ENCODE measurements at places on chromosomes 6 and 20.

DNA sequence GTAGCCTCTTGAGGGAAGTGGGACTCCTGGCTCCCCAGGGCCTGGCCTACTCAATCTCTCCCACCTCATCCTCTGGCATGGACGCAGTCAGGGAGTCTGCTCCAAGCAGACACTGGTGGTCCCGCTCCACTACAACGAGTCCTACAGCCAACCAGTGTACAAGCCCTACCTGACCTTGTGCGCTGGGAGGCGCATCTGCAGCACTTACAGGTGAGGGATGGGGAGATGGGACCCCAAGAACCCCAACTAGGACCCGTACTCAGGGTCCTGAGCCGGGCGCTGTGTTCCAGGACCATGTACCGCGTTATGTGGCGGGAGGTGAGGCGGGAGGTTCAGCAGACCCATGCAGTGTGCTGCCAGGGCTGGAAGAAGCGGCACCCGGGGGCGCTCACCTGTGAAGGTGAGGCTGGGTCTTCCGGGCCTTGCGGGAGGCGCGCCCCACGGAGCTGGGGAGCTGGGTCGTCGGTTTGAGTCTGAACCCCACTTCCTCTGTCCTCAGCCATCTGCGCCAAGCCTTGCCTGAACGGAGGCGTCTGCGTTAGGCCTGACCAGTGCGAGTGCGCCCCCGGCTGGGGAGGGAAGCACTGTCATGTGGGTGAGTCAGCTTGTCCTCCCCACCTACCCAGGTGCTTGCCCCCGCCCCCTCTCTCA is 2.1 kb downstream of the EGFL8 start:
- no peak for DNase-seq

DNA sequence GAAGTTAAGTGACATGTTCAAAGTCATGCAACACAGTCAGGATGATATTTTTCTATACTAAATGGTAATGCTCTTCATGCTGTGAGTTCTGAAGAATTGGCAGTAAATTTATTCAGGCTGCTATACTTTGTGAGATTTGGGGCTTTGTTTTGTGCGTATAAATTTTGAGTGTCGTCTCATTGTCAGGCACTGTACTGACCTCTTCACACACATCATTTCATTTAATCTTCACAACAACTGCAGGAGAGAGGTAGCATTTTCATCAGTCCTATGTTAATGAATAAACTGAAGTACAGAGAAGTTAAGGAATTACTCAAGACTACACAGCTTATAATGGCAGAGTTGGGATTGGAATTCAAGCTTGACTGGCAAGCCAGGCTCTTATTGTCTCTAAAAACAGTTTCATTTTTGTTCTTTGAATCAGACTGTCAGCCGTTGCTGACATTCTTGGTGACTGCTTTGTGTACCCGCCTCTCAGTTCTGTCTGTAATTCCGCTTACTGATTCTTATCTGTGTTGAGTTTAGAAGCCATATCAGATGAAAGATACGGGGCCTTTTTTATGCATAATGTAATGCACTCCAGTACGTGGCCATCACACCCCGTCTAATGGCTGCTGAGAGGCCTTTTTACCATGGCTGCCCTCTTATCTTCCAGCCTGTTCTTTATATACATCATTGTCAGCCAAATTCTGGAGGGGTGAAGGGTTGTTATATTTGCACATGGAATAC is 274.9 kb downstream of the UTRN start:
- DNase-seq: no peak

DNA sequence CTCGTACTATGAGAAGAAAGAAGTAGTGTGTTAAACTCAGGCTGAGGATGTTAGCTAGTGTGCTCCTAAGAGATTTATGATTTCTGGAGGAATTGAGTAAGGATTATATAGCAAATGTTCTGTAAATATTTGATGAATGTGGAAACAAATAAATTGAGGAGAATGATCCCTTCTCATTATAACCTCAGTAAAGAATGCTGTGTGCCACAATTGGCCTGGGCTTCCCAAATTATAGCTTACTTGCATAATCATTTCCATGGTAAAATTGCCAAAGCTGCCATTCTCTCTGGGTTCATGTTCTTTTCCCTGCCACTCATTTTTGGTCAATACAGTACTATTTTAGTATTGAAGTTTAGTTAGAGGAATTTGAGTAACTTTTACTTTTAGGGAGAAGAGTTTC is 128.5 kb downstream of the FLRT3 start:
- DNase-seq: no peak

GRCh38 chr20:32539026-32539816 is 45.9 kb downstream of the NOL4L start:
- no peak for DNase-seq

DNA sequence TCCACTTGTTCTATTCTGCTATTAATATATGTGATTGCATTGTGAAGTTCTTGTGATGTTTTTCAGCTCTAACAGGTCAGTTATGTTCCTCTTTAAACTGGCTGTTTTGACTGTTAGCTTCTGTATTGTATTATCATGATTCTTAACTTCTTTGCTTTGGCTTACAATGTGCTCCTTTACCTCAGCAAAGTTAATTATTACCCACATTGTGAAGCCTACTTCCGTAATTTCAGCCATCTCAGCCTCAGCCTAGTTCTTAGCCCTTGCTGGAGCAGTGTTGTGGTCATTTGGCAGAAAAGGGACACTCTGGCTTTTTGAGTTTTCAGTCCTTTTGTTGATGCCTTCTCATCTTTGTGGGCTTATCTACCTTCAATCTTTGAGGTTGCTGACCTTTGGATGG is 440.2 kb downstream of the TBC1D32 start:
- DNase-seq: no peak

- DNase-seq: no peak
Measured at GRCh38 chr6:158505194-158505593, 54.7 kb upstream of the TMEM181 start.

DNA sequence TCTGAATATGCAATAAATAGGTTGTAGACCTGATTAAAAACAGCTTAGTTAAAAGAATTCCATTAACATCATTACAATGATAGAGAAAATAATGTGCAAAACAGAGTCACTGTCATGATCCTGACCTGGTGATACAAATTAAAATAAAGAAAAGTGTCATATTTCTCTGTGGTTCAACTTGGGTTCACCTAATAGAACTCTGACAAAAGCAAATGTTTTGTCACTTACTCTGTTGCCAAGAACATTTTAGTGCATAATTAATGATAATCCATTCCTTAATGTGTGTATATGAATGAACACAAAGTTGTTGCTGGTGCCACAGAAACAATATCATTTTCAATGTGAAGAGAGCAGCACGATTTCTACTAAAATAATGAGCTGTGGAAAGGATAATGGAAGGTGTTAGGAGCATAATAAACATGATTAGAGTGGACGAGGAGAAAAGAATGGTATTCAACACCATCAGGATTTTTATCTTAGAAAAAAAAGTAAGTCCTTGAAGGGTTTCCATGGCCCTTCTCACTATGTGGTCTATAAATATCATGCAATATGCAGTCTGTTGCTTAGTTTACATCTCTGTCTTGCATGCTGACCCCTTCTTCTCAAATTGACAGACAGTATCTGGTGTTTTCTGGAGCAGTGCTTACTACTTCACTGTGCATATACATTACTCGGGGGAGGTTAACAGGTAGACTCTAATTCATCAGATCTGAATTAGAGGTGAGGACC is 656.6 kb upstream of the MMS22L start:
- no peak for DNase-seq

GRCh38 chr6:24982231-24982630 is 46.5 kb upstream of the RIPOR2 start:
- no peak for DNase-seq

GRCh38 chr20:53176134-53176533 is 204.0 kb downstream of the TSHZ2 start:
- DNase-seq: peak; percentile 41

GRCh38 chr6:84361372-84362192 is 134.1 kb upstream of the CEP162 start:
- no peak for DNase-seq

- no peak for DNase-seq
Measured at GRCh38 chr6:130431346-130431852, 65.6 kb downstream of the TMEM200A start.

GRCh38 chr20:49989234-49990065 is 6.7 kb downstream of the SNAI1 start:
- no peak for DNase-seq

DNA sequence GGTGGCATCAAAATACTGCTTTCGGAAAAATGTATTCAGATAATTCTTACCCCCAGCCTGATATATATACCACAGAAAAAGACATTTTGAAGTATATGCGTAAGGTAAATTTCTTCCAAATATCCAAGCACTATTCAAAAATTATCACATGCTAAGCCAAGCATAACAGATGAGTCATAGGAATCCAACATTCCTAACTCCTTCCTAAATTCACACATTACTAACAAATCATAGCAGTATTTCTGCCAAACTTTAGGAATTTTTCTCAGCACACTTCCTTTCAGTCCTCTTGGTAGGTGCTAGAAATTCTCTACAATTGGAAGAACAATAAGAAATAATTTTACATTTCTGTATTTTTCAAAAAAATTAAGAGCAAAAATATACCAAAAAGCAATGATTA is 417.5 kb downstream of the EYS start:
- no peak for DNase-seq

- DNase-seq: no peak
Measured at GRCh38 chr6:118784641-118785164, 109.2 kb upstream of the ASF1A start.

DNA sequence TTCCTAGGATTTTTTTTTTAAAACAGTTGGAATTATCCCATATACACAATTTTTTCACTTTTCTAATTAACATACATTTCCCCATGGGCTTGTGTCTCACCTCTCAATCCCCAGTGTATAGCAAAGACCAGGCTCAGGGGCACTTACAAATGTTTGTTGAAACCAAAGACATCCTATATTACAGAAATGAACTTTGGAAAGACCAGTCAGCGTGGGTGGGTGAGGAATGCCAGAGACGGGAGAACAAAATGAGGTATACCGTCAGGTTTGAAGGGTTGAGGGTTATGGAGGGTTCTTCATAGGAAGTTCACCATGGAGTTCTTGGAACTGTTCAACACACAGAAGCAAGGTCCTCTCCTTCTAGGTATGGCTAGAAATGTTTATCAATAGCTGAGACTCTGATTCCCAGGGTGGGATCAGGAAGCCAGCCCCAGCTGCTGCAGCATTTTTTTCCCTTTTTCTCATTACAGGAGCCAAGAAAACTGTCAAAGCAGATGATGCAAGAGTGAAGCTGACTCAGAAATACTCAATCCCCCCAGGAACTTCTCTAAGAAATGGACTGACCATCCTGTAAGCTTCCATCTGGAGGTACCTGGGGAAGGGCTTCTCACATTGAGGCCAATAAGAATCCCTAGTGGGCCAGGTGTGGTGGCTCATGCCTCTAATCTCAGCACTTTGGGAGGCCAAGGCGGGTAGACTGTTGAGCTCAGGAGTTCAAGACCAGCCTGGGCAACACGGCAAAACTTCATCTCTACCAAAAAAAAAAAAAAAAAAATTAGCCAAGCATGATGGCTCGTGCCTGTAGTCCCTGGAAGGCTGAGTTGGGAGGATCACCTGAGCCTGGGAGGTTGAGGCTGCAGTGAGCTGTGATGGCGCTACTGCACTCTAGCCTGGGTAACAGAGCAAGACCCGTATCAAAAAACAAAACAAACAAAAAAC is 15.9 kb upstream of the TBC1D20 start:
- DNase-seq: no peak

- DNase-seq: no peak
Measured at GRCh38 chr6:16018626-16019025, 110.3 kb upstream of the MYLIP start.

DNA sequence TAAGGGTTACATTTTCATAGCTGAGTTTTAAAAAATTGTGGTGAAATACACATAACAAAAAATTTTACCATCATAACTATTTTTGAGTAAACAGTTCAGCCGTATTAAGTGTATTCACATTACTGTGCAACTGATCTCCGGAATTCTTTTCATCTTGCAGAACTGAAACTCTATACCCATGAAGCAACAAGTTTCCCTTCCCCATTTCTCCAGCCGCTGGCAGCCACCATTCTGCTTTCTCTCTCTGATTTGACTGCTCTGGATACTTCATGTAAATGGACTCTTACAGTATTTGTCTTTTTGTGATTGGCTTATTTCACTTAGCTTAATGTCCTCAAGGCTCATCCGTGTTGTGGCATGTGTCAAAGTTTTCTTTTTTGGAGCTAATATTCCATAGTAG is 341.6 kb downstream of the QKI start:
- no peak for DNase-seq

DNA sequence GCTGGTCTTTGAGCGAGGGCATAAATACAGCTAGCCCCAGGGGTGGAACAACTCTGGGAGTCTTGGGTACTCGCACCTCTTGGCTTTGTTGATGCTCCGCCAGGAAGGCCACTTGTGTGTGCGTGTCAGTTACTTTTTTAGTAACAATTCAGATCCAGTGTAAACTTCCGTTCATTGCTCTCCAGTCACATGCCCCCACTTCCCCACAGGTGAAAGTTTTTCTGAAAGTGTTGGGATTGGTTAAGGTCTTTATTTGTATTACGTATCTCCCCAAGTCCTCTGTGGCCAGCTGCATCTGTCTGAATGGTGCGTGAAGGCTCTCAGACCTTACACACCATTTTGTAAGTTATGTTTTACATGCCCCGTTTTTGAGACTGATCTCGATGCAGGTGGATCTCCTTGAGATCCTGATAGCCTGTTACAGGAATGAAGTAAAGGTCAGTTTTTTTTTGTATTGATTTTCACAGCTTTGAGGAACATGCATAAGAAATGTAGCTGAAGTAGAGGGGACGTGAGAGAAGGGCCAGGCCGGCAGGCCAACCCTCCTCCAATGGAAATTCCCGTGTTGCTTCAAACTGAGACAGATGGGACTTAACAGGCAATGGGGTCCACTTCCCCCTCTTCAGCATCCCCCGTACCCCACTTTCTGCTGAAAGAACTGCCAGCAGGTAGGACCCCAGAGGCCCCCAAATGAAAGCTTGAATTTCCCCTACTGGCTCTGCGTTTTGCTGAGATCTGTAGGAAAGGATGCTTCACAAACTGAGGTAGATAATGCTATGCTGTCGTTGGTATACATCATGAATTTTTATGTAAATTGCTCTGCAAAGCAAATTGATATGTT is 19.2 kb downstream of the IRF4 start:
- no peak for DNase-seq

DNA sequence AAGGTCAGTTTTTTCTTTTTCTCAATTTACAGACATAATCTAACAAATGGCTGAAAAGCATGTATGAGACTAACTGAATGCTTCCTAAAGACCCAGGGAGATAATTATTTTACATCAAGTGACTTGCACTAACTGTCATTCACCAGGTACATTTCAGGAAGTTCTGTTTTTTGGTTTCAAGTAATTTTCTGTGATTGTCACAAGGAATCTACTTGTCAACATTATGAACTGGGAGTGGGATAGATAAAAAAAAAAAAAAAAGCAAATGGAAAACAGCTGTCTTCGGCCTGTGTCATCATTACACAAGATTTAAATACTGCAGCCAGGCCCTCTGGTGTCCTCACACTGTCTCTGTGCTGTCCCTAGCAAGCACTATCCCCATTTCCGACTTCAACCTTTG is 379.0 kb upstream of the HTR1E start:
- no peak for DNase-seq

- no peak for DNase-seq
Measured at GRCh38 chr20:21507400-21508229, 6.2 kb downstream of the NKX2-2 start.

Measured in NCI-H1930 (cell line).